ENCODE measurements at places on chromosomes 11 and 22. TPM values are rescaled to one million over a fixed set of nuclear protein-coding genes. Genes with fewer than 3 reads are reported as not detected.
A peak's percentile ranks its signal among the peaks of the same experiment; 100 is the strongest.

DNA sequence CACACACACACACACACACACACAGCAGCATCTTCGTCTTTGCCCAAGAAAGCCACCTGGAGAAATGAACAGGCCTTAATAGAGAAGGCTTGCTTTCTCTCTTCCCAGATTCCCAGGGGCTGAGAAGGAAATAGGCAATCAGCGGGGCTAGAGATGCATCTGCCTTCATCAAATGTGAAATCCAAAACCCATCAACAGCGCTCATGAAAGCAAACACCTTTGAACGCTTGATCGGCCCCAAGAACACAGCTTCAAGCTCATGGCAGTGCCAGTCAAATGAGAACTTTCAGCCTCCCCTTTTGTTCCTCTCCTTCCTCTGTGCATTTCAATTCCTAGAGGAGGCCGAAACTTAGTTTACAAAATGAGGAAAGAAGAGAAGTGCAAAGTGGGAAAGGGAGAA, 122.7 kb downstream of the EFCAB6 start:
- no peak for DNase-seq

DNA sequence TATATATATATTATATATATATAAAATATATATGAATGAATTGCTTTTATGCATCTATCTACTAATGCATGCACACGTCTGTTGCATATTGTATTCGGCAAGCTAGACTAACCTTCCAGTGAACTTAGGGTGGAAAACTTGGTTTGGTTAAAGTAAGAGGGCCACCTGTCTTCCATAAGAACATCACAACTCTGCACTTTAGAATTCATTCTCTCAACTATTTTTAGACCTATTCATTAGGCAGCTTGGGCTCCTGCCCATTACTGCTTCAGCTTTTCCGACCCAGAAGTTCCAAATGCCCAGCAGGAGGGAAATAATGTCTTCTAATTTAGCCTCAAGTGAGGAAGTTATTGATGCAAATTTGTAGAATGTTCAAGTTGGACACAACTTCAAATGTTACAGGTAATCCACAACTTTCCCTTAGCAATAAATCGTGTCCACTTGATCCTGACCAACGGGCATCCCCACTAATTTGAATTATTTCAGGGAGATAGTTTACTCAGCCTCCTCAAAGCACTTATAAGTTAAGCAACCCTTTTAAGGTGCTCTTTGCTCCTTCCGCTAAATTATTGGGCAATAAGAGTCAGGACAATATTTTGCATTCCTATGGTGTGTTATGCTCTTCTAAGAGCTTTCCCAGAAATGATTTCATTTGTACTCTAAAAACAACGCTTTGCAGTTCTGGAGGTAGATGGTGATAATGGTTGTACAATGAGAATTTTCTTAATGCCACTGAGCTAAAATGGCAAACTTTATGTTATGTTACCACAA, 132.3 kb downstream of the OPCML start:
- DNase-seq: no peak

GRCh38 chr11:12789596-12790215, 115.5 kb downstream of the TEAD1 start:
- DNase-seq: no peak

DNA sequence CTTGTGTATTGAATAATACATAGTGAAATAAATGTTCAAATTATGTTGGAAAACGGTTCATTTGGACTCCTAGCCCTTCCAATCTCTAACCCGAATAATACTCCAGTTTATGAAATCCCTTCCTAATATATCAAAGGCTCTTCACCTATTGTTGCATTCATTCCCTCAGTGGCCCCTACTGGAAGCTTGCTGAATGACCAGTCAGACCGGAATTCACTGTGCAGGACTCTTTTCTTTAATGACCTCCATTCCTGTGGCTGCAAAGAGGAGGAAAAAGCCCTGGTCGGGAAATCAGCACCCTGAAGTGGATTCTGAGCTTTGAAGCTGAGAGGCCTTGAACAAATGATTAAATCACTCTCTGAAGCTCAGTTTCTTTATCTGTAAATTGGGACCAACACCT, 19.1 kb upstream of the RCN1 start:
- DNase-seq: peak; percentile 73

DNA sequence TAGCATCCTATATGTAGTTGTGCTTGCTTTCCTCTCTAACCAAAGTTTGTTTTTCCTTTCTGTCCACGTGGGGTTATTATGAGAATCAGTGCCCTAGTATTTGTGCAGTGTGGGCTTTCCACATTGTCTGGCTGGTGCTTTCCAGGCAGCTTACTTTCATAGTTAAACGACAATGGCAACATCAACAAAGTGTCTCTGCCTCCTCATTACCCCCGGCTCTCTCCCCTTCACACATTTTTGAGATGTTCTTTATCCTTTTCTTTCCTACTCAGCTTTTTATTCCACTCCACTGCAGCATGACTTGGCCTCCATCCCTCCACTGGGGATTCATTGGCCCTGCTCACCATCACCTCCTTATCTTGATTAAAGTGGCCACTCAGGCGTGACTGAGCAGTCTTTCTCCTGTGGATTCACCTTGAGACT, 19.1 kb downstream of the SPECC1L start:
- DNase-seq: peak; percentile 21

GRCh38 chr11:134464981-134465730, 53.1 kb upstream of the B3GAT1 start:
- DNase-seq: no peak

GRCh38 chr11:129937592-129938238, 42.3 kb upstream of the NFRKB start:
- no peak for DNase-seq

DNA sequence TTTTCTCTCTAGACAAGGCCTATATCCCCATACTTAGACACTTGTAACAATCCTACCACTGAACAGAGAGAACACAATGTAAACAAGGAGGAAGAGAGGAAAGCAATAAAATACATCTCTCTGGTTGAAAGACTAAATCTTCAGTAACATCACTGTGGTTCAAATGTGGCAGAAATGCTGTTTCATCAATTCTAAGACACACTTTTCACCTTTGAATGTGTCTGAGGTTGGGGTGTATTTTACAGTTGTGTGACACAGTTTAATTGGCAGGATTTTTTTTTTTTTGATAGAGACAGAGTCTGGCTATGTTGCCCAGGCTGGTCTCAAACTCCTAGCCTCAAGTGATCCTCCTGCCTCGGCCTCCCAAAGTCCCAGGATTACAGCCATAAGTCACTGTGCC, 79.5 kb downstream of the AMBRA1 start:
- DNase-seq: no peak

DNA sequence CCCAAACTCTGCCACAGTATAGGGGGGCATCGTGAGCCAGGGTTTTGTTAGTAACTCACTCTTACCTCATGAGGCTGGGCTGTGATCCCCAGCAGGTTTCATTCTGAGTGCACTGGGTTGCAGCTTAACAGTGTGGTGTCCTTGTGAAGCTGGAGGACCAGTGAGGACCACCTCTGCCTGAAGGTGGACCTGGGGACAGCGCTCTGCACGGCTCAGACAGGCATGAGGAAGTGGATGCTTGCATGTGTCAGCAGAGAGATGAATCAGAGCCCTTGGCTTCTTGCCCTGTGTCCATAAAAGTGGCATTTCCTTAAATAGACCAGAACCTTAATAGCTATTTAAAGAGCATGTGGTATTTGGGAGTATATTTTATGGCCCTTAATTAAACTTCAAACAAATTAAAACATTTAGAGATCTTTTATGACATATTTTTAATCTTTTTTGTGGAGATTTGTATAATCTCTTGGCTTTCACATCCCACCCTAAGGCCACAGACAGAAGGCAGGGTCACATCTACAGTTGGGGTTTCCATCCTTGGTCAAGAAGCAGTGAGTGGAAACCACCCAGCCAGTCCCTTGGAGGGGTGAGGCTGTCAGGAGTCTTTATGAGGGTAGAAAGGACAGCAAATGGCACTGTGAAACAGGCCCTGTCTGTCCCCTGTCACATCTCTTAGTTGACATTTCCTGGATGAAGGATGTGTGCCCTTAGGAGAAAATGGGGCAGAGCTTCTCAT, 24.8 kb upstream of the ADORA2A start:
- DNase-seq: peak; percentile 91

GRCh38 chr11:35223371-35223796, 84.4 kb downstream of the CD44 start:
- peak; percentile 75 for DNase-seq

DNA sequence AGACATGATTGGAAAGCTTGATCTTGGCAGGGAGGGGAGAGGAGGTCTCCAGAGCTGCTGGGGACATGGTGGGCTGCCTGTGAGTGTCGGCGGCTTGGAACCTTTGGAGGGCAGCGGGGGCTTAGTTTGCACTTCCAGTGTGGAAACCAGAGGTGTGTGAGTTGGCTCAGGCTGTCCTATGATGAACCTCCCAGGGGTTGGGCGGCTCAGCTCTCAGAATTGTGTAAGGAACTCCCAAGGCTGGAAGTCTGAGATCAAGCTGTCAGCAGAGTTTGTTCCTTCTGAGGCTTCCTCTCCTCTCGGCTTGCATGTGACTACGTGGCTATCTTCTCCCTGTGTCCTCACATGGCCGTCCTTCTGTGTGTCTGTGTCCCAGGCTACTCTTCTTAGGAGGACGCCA, 87.9 kb upstream of the B3GAT1 start:
- DNase-seq: no peak

GRCh38 chr11:44579302-44579761, 13.9 kb downstream of the CD82 start:
- DNase-seq: no peak

DNA sequence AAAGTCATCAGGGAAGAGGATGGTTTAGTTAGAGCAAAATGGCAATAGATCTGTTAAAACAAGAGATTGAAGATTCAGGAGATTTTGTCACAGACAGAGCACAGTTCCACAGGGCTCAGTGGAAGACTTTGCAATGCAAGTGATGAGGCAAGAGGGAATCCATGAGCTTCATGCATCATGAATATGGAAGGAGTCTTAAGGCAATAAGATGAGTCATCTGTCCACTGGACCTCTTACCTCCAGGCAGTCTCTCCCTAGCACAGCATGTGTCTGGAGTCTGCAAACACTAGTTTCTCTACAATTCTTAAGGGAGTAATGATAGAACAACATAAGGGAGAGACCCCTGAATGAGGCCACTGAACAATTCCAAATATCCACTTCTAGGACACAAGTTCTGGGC, 245.7 kb downstream of the NXPE2 start:
- DNase-seq: no peak

- DNase-seq: peak; percentile 67
Measured at GRCh38 chr11:63670433-63671321, 499 bp downstream of the ATL3 start.

- no peak for DNase-seq
Measured at GRCh38 chr11:2428322-2428795, 16.0 kb downstream of the TRPM5 start.

DNA sequence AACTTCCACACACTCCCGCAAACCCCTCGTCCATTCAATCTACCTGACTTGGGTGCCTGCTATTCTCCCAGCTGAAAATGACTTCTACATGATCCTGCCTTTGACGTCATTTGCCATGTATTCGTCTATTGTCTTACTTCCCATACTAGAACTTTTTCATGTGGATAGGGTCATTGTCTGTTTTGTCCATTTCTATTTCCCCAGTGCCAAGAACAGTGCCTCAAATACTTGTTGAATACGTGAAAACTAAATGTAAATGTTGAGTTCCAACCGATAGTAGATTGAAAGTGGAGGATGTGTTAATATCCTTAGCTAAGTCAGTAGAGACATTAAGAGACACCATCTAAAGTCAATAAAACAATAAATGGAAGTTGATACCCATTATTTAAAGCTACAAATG, 935 bp downstream of the TRIM68 start:
- peak; percentile 8 for DNase-seq

GRCh38 chr11:78390809-78391208, 26.8 kb downstream of the GAB2 start:
- DNase-seq: no peak

GRCh38 chr11:1619449-1619848, 2.5 kb downstream of the KRTAP5-4 start:
- peak; percentile 31 for DNase-seq

DNA sequence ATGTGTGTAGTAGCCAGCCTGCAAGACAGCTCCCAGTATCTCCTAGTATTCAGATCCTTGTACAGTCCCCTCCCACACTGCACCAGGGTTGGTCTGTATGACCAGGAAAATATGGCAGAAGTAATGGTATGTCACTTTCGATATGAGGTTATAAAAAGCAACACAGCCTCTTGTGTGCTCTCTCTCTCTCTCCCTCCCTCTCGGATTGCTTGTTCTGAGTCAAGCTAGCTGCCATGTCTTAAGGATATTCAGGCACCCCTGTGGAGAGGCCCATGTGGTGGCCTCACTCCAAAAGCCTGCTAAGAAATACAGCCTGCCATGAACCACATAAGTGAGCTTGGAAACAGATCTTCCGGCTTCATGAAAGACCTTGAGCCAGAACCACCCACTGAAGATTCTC, 25.4 kb downstream of the FXYD6 start:
- peak; percentile 38 for DNase-seq

- DNase-seq: no peak
Measured at GRCh38 chr22:20648306-20648903, 125.5 kb upstream of the SERPIND1 start.

DNA sequence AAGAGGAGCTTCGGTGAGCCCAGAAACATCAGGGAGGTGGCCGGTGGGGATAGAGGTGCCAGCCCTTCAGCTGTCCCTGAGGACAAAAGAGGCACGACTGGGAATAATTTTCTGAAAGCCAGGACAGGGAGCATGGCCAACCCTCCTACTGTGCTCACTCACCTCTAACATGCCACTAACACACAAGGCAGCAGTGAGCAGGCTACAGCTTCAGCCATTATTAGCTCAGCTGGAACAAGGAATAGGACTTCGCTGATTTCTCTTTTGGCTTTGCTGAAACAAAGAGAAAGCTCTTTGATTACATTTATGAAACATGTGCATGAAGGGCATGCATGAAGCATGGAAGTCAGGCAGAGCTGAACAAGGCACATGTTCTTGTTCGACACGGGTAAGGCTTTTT, 12.1 kb upstream of the OR10A5 start:
- no peak for DNase-seq

GRCh38 chr11:24944891-24945290, 448.0 kb downstream of the LUZP2 start:
- DNase-seq: no peak

- no peak for DNase-seq
Measured at GRCh38 chr11:64670975-64671374, 52.0 kb downstream of the NRXN2 start.

The ACR gene
- total RNA-seq: not detected

The VWA5A gene
- 1.8 TPM for total RNA-seq

The KRTAP5-7 gene
- total RNA-seq: not detected

The CCDC73 gene
- not detected for total RNA-seq

The DERL3 gene
- 1.9 TPM for total RNA-seq

The E2F8 gene
- 4.7 TPM for total RNA-seq

The RIBC2 gene
- total RNA-seq: 5.5 TPM

The HEPN1 gene
- total RNA-seq: not detected

The EIF3L gene
- total RNA-seq: 374 TPM

The CNTN5 gene
- total RNA-seq: not detected

The SART1 gene
- 58.1 TPM for total RNA-seq

The MRPL16 gene
- 76.6 TPM for total RNA-seq

The FGF19 gene
- not detected for total RNA-seq

Measured in RPMI7951 (cell line).